ENCODE measurements at places on chromosomes 7 and 10.

- DNase-seq, result no peak
Measured at GRCh38 chr7:151885202-151885580, 8.3 kb upstream of the PRKAG2 start.

DNA sequence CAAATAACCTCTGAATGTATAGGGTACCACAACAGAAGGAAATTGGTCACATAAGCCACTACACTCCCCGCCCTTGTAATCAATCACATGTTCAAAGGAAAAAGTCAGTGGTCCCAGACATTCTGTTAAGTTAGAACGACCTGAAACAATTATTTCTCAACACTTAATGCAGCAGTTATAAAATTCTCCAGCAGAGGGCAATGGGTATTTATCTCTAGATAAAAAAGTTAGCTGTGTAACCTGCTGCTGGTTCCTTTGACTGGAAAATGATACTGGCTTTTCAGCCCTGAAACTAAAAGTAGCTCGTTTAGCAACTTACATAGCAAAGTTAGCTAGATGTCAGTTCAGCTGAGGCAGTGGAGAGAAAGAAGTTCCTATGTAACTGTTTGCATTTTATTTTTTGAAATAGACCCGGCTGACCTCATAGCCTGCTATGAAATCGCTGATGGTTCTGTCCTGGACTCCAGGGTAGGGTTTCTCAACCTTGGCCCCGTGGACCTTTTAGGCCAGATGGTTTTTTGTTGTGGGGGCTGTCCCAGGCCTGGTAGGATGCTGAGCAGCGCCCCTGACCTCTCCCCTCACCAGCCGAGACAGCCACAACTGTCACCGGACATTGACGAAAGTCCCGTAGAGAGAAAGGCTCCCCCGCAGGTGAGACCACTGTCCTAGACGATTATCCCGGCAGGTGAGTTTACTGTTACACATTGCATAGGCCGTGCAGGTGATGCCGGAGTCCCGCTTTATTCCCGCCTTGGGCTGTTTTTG lies 40.2 kb upstream of the PROSER2 start:
- no peak for DNase-seq

DNA sequence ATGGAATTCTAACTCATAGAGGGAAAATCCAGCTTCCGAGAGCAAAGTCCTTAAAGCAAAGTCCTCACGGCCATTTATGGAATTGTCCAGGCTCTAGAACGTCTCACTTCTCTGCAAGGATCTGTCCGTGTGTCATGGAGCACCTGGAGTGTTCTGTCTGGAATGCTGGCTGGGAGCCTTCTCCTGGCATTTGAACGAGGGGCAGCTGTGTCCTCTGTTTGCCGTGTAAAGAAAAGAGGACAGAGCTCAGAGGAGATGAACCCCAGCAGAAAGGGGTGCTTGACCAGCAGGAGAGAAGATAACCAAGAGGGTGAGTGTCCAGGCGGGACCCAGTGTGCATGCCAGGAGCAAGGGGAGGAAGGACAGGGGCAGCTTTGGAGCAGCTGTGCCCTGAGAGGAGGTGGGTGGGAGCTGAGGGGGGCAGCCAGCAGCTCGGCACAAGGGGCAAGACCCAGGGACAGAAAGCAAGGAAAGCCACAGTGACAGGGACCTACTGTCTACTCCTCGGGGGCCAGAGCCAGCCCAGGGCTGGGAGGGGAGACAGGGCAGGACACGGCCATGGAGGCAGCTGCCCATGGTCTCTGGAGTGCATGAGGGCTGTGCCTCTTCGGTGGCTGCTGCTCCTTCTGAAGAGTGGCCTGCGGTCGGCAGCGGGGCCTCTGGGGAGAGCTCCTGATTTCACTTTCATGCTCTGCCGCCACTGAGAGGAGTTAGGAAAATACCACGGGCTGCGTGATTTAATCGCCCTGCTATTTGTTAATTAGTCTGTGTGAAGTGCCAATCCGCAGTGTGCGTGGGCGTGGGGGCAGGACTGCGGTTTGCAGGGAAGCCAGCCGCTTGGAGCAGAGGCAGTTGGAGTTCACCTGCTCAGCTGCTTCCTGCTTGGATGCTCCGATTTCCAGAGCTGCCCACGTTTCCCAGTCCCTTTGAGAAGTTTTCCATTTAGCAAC lies 149.3 kb upstream of the SHH start:
- DNase-seq, result no peak

DNA sequence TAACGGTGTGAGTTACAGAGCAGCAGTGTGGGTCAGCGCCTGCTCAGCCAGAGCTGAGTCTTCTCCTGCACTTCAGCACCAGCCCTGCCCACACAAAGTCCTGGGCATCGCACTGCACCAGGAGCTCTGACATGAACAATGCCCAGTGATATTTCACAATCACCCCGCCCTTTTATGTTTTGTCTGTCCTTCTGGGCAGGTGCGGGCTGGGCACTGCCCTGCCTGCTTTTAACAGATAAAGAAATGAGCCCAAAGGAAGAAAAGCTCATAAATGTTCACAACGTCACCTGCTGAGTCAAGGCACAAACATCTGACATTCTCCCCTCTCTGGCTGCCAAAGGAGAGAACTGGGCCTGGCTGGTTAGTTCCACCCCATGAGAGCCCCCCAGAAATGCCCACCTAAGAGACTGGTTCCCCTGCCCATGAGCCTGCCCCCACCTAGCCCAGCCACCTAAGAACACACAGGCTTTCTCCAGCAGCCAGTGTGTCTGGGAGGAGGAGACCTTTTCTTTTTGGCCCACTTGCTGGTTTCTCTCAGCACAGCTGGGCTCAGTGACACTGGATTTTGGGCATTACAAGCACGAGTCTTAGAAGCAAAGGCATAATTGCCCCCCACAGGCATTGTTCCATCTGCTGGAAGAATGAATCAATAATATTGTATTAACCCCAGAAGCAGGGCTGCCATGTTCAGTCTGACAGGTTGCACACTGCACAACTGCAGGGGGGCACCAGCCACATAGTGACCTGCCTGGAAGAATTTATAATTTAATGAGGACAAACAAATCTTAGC lies 22.3 kb downstream of the CALML3 start:
- no peak for DNase-seq

DNA sequence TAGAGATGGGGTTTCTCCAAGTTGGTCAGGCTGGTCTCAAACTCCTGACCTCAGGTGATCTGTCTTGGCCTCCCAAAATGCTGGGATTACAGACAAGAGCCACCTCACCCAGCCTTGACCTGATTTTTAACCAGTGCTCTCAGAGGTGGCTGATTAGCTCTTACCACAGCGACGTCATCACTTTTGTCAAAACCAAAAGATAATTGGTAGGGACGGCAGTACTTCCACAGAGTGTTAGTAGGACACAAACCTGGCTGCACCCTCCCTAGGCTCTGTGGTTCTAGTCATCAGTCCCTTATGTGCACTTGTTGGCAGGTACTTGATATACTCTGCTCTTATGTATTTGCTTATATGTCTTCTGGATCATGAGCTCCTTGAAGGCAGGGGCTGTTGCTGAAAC lies 74.0 kb downstream of the GPR141 start:
- no peak for DNase-seq

DNA sequence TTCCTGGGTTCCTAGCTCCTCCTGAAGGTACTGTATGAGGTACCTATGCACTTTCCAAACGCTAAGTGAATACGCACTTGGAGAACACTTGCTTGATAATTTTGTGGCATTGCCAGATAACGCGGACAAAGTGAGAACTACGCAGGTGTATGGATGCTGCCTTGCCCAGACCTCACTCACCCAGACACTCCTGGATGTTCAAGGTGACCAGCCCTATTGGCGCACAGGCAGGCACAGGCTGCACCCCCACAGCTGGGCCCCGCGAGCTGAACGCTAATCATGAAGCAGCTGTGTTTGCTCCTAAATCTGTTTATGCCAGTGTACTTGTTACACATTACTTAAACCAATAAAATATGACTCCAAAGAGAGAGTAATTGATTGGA lies 27.3 kb downstream of the DIP2C start:
- no peak for DNase-seq

GRCh38 chr10:132022241-132022640 lies 40.5 kb upstream of the BNIP3 start:
- no peak for DNase-seq

DNA sequence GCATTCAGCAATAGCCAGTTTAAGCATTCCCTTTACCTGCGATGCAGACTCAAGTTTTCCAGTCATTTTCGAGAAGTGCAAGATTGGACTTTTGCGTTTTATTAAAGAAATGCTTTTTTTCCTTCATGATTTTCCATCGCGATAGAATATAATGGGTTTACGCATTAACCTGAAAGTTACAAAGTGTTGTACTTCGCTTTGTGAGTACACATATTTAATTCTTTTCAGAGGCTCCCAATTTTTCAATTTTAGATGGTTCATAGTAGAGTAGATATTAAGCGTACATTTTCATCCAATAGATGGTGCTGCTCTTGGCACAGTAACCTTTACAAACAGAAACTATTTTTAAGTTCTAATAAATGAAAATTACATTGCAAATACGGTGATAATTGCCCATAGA lies 1.3 kb downstream of the PTPRZ1 start:
- DNase-seq, result no peak

DNA sequence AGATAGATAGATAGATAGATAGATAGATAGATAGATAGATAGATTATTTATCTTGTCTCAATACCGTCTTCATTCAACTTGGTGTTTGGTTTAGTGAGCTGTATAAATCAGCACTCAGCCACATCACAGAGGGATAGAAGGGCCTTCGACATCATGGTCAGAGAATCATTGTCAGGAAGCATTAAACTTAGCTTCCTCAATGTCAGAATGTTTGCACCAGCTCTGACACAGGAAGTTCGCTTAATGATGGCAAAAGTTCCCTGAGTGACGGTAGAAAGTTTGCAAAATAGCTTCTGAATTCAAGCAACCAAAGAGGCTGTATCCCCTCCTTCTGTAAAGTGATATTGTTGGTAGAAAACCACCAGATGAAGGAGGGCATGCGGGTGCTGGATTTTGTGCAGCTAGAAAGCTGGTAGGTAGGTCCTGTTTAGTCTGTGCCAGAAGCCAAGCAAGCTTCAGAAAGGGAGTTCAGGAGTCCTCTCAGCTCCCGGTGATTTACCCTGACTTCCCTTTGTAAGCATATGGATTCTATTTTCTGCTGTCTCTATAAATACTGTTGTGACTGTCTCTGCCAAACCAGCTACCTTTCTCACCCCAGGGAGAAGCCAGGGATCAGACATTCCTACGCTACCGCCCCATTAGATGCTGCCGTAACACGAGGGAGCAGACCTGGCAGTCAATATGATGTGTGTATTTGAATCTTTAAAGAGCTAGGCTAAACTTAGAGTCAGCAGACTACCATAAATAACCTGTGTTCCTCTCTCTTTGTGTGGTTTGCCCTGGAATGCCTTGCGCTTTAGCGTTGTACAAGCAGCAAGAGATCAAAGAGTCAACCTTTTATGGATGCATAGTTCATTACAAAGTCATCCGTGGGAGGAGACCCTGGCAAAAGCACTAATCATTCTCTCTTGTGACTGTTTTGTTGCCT lies 200.5 kb upstream of the KIAA1217 start:
- DNase-seq, result no peak

DNA sequence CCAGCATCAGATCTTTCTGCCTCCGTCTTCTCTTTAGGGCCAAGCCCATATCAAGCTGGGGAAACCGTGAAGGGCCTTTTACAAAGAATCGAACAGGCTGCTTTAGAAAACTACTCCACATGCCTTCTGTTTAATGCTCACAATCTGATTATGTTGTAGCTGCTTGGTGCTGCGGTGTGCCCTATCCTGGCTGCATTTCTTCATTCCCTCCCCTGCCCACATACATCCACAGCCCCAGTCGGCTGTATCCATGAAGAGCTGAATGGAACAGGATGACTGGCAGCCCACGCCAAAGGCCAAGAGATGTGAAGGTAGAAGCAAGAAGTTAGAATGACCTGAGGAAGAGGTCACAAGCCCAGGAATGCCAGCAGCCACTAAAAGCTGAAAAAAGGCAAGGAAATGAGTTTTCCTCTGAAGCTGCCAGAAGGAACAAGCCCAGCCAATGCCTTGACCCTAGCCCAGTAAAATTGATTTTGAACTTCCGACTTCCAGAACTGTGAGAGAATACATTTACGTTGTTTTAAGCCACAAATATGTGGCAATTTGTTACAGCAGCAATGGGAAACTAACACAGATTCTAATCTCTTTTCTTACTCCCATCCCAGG lies 22.2 kb downstream of the TAS2R41 start:
- no peak for DNase-seq

DNA sequence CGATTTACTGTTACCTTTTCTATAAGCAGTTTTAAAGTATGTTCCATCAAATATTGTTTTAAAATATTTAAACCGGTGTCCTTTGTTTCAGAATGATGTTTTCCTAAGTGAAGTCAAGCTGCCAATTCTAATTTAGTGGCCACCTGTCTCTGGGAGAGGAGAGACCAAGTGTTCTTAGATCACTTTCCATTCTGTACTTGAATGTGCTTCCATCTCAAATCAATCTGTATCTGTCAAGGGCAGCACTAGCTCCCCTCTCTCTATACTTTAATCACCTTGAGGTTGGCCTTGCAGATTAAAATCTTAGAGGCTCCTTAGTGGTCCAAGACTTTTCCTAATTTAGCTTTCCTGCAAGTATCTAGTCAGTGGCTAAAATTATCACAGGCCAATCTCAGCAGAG lies 49.6 kb downstream of the LGI1 start:
- DNase-seq, result no peak

- no peak for DNase-seq
Measured at GRCh38 chr10:127027786-127028185, 122.6 kb downstream of the DOCK1 start.

DNA sequence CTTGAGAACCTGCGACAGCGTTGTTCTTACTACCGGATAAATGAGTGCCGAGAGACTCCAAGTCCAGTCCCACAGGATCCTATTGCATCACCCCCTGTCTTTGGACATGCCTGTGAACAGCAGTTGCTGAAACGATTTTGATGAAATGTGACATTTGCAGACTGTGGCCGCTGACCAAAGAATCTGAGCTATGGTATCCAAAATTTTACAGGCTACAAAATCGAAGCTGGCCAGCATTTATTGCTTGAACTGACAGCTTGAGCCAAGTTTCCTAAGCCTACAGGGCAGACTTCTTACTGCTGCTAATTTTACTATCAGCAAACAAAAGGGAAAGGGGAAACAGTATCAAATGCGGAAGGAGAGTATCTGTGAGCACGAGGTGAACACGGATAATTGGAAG lies 12.1 kb upstream of the NPVF start:
- no peak for DNase-seq

DNA sequence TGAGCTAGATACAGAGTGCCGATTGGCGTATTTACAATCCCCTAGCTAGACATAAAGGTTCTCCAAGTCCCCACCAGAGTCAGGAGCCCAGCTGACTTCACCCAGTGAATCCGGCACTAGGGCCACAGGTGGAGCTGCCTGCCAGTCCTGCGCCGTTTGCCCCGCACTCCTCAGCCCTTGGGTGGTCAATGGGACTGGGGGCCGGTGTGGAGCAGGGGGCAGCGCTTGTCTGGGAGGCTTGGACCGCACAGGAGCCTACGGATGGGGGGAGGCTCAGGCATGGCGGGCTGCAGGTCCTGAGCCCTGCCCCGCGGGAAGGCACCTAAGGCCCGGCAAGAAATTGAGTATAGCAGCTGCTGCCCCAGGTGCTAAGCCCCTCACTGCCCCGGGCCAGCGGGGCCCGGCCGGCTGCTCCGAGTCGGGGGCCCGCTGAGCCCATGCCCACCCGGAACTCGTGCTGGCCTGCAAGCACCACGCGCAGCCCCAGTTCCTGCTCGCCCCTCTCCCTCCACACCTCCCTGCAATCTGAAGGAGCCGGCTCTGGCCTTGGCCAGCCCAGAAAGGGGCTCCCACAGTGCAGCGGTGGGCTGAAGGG lies 1113.8 kb upstream of the LRRTM3 start:
- DNase-seq, result no peak

GRCh38 chr7:25167262-25167843 lies 42.3 kb upstream of the CYCS start:
- DNase-seq, result no peak

GRCh38 chr7:44515590-44516268 lies 25.3 kb upstream of the NUDCD3 start:
- no peak for DNase-seq
